Tibial nerve (tissue), 4 donors: ENCODE measurements at places on chromosomes 12 and 14. TPM values are rescaled to one million over a fixed set of nuclear protein-coding genes. Genes with fewer than 3 reads are reported as not detected.

- no peaks in the 10 kb centered on the region for H3K36me3 ChIP-seq
- DNase-seq: no peak
- no peak overlapping the region for H3K4me3 ChIP-seq
- no peak overlapping the region for H3K27ac ChIP-seq
- no peaks in the 10 kb centered on the region for H3K4me1 ChIP-seq
Measured at GRCh38 chr14:29528889-29529288, 398.8 kb downstream of the PRKD1 start.

GRCh38 chr14:101236496-101237251 is 324.6 kb upstream of the DIO3 start:
- no peak overlapping the region for H3K4me3 ChIP-seq
- H3K27me3 ChIP-seq: no peaks in the 10 kb centered on the region
- no peaks in the 10 kb centered on the region for H3K36me3 ChIP-seq
- no peaks in the 10 kb centered on the region for H3K4me1 ChIP-seq

Gene ADAM21
- total RNA-seq: not detected

- no peak for DNase-seq
- H3K27me3 ChIP-seq: peaks cover 59% of the 10 kb centered on the region
- no peaks in the 10 kb centered on the region for H3K36me3 ChIP-seq
- no peak overlapping the region for H3K27ac ChIP-seq
Measured at GRCh38 chr14:105201925-105202513, 20.9 kb upstream of the NUDT14 start.

DNA sequence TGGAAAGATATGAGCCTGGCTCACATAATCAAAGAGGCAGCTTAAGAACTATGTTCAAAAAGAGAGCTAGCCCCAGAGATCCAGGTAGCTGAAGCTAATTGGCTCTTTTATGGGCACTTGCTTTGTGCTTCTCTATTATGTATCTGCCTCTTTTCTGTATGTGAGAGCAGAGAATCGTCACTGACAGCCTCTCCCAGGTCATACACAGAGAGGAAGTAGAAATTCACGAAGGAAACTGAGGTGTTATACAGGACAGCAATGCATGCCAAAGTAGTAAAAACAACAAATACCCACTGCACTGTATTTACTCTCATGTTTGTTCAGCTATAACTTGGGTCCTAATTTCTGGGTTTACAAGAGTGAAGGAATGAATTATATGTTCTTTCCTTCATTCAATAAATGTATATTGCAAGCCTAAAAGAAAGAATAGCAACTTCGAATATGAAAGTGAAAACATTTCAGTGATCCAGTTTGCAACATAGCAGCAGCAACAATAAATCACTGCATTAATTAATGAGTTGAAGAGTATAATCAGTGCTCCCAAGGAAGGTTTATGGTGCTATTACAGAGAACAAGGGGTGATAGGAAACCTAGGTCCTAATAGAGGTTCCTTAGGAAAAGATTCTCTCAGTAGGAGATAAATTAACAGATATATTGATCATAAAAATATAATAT is 47.1 kb upstream of the ATXN7L3B start:
- no peak overlapping the region for H3K27ac ChIP-seq
- H3K27me3 ChIP-seq: no peaks in the 10 kb centered on the region
- H3K4me1 ChIP-seq: no peaks in the 10 kb centered on the region
- no peak for DNase-seq

Gene ANO4
- not detected for total RNA-seq

Gene MYO1H
- not detected for total RNA-seq

Gene ZDHHC22
- total RNA-seq: not detected

GRCh38 chr14:69963966-69964365 is 84.8 kb downstream of the SMOC1 start:
- no peaks in the 10 kb centered on the region for H3K36me3 ChIP-seq
- no peak overlapping the region for H3K27ac ChIP-seq
- no peaks in the 10 kb centered on the region for H3K27me3 ChIP-seq
- H3K4me3 ChIP-seq: no peak overlapping the region
